Activated CD8-positive, alpha-beta T cell treated with anti-CD3 and anti-CD28 coated beads, Interleukin-2, amount 10 ng/mL, durations not matched to agents 7 days and 5 days (primary cell): ENCODE measurements at places on chromosomes 11 and 22. TPM values are rescaled to one million over a fixed set of nuclear protein-coding genes. Genes with fewer than 3 reads are reported as not detected.

The KCNJ1 gene
- total RNA-seq = not detected

The ZNF70 gene
- 2.2 TPM for total RNA-seq

The TH gene
- total RNA-seq = not detected

The GGT5 gene
- total RNA-seq = 0.29 TPM

- no peak overlapping the region for H3K27ac ChIP-seq
- no peak overlapping the region for H3K4me3 ChIP-seq
- no peaks in the 10 kb centered on the region for H3K27me3 ChIP-seq
- H3K36me3 ChIP-seq = peaks cover 15% of the 10 kb centered on the region
These were observed 209.8 kb downstream of the TBC1D22A start for GRCh38 chr22:46972256-46972655.

- no peaks in the 10 kb centered on the region for H3K4me1 ChIP-seq
- no peak overlapping the region for H3K4me3 ChIP-seq
- DNase-seq = no peak
- H3K36me3 ChIP-seq = no peaks in the 10 kb centered on the region
- H3K27ac ChIP-seq = no peak overlapping the region
These were observed 110.1 kb upstream of the ASPHD2 start for GRCh38 chr22:26318975-26319374.

GRCh38 chr11:10607462-10608132, 39.1 kb upstream of the LYVE1 start:
- peaks cover 15% of the 10 kb centered on the region for H3K4me1 ChIP-seq
- peaks cover 31% of the 10 kb centered on the region for H3K27me3 ChIP-seq

DNA sequence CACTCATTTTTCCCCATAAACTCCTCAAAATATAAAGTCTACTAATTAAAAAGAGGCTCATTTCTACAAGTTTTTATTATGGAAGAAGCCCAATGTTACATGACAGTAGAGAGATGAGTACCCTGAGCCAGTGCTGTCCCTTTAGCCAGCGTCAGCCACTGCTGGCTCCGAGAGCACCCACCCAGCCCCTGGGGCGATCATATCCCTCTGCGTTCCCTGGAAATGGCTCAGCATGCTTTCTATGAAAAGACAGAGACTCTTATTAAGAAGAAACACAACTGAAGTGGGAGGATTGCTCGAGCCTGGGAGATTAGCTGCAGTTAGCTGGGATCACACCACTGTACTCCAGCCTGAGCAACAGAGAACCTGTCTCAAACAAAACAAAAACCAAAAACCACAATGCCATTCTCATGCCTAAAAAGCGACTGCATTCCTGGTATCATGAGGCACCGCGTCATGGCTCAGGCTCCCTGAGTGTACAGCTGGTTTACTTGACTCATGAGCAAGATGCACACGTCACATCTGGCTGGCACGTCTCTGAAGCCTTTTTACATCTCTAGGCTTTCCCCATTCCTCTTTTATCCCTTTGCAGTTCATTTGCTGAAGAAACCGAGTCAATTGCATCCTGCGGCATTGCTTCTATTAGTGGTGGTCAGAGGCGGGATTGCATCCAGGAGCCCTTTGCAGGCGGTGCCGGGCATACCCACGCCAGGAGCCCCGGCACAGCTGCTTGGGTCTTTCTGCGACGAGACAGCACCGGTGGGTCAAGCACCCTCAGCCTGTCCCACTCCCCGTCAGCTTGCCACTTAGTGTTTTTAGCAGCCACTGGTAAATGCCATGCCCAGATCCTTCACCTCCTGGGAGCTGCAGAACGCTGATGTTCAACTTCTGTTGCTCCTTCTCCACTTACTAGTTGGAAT, 119.9 kb downstream of the CTTN start:
- H3K27me3 ChIP-seq = peaks cover 26% of the 10 kb centered on the region
- no peak overlapping the region for H3K27ac ChIP-seq
- no peaks in the 10 kb centered on the region for H3K36me3 ChIP-seq

GRCh38 chr11:118612378-118612777, 5.0 kb downstream of the PHLDB1 start:
- H3K36me3 ChIP-seq = no peaks in the 10 kb centered on the region
- H3K4me3 ChIP-seq = no peak overlapping the region
- H3K27me3 ChIP-seq = peaks cover 17% of the 10 kb centered on the region
- peaks cover 23% of the 10 kb centered on the region for H3K4me1 ChIP-seq
